ENCODE measurements at places on chromosomes 13 and 19.

GRCh38 chr13:49877629-49878218, 58.4 kb downstream of the SPRYD7 start:
- DNase-seq = peak; percentile 29

- no peak for DNase-seq
Observed at GRCh38 chr13:97274829-97275649, 52.9 kb downstream of the MBNL2 start.

GRCh38 chr13:96835546-96835945, 158.7 kb downstream of the OXGR1 start:
- no peak for DNase-seq

GRCh38 chr19:2616741-2617392, 85.6 kb downstream of the GNG7 start:
- no peak for DNase-seq

DNA sequence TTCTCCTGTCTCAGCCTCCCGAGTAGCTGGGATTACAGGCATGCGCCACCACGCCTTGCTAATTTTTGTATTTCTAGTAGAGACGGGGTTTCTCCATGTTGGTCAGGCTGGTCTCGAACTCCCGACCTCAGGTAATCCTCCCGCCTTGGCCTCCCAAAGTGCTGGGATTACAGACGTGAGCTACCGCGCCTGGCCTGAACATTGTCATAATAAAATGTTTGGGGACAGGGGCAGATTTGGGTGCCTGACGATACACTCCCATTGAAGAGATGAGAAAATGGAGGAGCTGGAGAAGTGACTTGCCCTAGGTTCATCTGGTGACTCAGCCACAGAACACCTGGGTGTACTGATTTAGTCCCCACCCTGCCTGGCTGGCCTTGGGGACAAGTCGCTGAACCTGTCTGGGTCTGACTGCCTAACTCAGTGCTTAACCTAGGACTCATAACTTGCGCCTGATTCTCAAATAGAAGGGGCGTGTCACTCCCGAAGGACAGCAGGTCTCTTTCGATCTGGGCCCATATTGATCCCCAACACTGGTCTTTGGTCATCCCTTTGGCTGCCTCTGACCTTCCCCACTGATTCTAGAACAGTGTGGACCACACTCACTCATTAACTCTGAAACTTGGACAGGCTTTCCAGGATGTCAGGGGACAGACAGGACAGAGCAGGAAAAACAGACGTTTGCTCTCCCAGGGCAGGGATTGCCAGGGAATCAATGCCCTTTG, 7.6 kb upstream of the BICRA start:
- DNase-seq = peak; percentile 72

DNA sequence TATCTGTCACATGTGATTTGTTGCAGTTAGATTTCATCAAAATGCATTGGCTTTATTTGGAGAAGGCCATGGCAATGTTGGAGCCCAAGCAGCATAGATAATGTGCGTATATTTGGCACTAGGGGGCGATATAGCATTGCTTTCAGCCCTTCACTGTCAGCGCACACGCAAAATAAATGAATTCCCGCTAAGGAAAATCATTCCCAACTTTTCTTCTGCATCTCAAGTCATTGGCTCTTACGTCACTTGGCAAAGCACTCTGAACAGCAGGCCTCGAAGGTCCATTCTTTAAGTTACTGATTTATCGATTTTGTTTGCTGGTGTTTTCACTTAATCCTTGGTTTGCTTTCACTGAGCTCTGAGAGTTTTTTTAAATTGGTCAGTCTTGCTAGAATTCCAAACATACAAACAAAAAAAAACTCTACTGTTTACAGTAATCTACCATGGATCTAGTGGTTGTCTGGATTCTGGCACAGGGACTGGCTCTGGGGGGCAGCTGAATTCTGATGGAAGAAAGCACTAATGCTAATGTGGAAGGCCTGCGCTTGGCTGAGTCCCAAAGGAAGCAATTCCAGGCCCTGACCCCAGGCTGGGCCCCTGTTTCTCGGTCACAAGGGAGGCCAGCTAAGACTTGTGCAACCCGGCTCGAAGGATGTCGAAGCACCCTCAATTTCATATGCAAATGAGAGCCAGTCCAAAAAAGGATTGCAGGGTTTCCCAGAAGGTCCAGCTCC, 97.7 kb upstream of the IPO5 start:
- DNase-seq = peak; percentile 70

GRCh38 chr13:30338331-30338851, 31.0 kb upstream of the KATNAL1 start:
- DNase-seq = no peak

- no peak for DNase-seq
Observed at GRCh38 chr19:33405254-33405552, 31.7 kb downstream of the CEBPG start.

- peak; percentile 69 for DNase-seq
Observed at GRCh38 chr19:36049080-36049698, 4.9 kb downstream of the THAP8 start.

GRCh38 chr19:19460258-19460731, 54.8 kb downstream of the GATAD2A start:
- no peak for DNase-seq

GRCh38 chr19:33374236-33374714, 766 bp downstream of the CEBPG start:
- peak; percentile 69 for DNase-seq

GRCh38 chr19:29478578-29479565, 46.9 kb upstream of the VSTM2B start:
- DNase-seq = peak; percentile 19

DNA sequence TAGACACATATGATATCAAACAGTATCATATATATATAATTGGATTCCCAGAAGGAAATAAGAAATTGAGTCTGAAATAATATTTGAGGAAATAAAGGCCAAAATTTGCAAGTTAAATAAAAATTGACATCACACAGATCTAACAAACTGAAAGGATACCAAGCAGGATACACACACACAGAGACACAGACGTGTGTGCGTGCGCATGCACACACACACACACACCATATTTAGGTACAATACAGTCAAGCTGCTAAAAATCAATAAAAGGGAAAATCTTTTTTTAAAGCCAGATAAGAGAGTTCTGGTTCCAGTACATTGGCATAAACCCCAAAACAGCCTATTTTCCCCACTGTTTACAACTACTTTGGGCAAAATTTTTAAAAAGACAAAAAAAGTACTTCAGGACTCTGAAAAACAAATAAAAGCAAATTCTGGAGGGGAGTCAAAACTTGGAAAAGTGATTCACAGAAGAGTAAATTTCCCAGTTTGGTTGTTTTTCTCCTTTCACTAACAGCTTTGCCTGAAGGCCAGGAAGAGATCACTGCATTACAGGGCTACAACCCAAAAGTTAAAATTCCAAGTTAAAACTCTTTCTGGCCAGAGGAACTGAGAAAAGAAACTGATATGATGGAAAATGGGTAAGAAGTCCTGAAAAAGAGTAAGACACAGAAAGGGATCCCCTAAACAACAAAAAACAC, 16.2 kb downstream of the MYCBP2 start:
- no peak for DNase-seq

GRCh38 chr13:111262715-111263114, 57.7 kb upstream of the TEX29 start:
- no peak for DNase-seq

DNA sequence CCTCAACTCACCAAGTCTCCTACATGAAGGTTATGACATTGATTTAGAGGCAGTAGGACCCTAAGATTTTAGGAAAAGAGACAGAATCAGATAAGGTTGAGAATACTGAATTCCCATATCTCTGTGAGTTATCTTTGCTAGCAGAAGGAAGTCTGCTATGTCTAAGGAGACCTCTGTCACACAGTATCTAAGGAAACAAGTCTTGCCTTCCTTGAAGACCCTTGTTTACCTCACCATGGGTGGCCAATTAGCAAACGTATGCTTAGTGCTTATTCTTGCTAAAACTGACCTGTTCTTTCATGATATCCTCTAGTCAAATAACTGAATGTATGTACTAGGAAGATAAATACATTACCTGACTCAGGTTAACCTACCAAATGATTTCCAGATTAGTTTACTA, 855.4 kb upstream of the SLITRK1 start:
- no peak for DNase-seq

- no peak for DNase-seq
Observed at GRCh38 chr13:106528718-106529414, 6.6 kb downstream of the EFNB2 start.

DNA sequence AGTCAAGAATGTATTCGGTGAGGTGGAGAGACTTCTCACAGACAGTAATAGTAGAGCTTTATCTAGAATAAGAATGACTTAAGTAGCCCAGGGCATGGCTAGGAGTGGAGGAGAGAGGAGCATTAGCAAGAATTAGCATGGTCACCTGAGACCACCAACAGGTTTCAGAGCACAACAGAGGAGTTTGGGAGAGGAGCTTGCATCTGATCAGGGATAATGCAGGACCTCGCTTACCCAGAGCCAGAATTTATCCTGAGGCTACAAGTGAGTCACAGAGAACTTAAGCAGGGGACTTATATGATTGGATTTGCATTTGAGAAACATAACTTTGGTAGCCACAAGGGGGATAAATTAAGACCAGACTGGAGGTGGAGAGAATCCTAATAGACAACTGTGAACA, 102.1 kb upstream of the FNDC3A start:
- DNase-seq = no peak

DNA sequence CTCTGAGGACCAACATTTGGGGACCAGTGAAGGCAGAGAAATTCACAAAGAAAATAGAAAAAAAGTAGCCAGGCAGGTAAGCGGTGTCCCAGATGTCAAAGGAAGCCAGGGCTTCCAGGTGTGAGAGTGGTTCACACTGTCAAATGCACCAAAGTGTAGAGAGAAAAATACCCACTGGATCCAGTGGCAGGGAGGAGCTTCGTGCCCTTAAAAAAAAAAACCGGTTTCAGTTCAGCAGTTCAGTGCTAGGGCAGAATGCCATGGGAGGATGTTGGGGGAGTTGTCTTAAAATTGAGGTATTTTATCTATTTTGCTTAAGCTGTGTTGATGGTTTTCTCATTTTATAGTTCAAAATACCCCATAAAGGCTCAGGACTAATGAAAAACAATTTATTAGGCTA, 47.8 kb upstream of the C1QTNF9 start:
- DNase-seq = no peak

DNA sequence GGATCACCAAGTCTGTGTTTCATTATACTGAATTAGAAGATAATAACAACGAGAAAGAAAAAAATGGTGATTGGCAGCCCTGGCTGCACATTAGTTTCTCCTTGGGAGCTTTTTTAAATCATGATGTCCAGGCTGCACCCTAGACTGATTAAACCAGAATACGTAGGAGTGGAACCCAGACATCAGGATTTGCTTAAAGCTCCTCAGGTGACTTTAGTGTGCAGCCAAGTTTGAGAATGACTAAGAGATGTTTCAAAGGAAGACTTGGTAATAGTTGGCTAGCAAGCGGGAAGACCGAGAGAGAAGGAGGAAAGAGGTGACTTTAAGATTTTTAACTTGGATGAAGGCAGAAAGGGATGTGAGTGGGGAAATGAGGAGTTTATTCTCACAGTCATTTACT, 71.4 kb upstream of the SERP2 start:
- DNase-seq = no peak

GRCh38 chr19:30222992-30223865, 149.0 kb upstream of the ZNF536 start:
- DNase-seq = no peak

DNA sequence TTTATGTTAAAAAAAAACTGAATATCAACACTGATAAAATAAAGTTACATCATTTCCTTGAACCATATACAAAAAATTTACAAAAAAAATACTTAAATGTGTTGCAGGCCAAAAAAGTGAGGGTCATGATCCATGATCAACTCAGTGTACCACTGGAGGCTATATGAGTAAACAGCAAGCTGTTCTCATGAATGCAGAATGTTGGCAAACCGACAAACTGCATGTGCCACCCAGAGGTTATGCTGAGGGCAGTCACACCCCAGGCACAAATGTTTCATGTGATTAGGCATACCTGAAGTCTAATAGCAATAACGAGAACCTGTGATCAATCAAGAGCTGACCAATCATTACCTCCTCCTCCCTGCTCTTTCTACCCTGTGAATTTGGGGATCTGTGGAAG, 91.9 kb downstream of the ZNF431 start:
- DNase-seq = no peak

- DNase-seq = no peak
Observed at GRCh38 chr13:24493356-24493755, 19.2 kb downstream of the PARP4 start.

DNA sequence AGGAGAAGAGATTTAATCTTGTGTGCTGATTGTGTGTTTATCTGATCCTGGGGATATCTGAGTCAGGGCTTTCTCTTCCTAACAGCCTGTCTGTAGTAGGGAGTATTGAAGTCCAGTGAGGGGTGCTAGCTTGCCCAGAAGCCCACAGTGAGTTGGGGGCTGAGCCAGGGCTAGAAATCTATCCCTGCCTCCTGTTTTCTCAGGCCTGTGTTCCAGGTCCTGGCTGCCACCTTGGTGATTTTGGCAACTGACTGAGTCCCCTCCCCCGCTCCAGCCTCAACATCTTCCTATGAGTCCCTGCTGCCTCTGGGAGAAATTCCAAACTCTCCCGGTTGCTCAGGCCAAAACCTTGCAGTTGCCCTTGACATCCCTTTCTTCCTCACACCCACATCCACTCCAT, 7.7 kb upstream of the NOVA2 start:
- DNase-seq = no peak

DNA sequence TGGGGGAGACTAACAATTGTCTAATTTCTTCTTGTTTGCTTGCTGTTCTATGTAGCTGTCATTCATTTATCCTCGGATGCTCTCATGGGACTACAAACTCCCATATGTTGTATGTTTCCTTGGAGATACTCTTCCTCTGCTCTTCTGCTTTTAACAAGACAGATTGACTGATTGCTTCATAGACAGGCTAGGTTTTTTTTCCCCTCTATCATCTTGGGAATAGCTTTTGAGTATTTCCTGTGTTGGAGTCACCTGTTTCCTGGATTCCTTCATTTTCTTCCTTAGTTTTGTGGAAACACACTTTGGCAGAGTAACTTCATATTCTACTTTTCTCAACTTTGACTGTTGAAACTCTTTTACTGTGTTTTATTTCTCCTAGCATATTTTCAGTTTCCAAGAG, 27.6 kb downstream of the EDNRB start:
- no peak for DNase-seq

- peak; percentile 74 for DNase-seq
Observed at GRCh38 chr19:35038623-35039512, 2.7 kb upstream of the HPN start.

GRCh38 chr19:27955485-27956480, 1257.2 kb downstream of the UQCRFS1 start:
- no peak for DNase-seq

DNA sequence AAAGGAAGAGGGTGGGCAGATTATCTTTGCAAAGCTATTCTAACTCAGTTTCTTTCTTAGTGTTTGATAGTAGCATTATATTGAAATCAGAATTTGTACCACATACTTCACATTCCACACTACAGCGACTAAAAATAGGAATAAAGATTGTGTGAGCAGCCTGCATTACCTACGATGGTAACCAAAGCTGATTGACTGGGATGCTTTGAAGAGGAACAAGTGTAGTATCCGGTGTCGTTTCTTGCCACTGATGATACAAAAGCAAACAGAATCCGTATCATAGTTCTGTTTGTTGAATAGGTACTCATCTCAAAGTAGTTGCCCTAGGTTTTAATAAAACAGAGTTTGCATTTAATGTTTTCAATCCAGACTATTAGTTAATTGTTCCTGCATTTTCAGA, 51.2 kb downstream of the FLT3 start:
- peak; percentile 90 for DNase-seq

- DNase-seq = no peak
Observed at GRCh38 chr19:48004236-48004635, 9.8 kb downstream of the ELSPBP1 start.

GRCh38 chr13:113405481-113406300, 41.8 kb upstream of the GRTP1 start:
- peak; percentile 25 for DNase-seq

- DNase-seq = peak; percentile 64
Observed at GRCh38 chr19:1408300-1409203, 1.2 kb downstream of the DAZAP1 start.

- DNase-seq = peak; percentile 87
Observed at GRCh38 chr19:36113894-36114720, 568 bp downstream of the POLR2I start.

All from DMS53 (cell line).